ENCODE measurements at places on chromosomes 3 and 15.

DNA sequence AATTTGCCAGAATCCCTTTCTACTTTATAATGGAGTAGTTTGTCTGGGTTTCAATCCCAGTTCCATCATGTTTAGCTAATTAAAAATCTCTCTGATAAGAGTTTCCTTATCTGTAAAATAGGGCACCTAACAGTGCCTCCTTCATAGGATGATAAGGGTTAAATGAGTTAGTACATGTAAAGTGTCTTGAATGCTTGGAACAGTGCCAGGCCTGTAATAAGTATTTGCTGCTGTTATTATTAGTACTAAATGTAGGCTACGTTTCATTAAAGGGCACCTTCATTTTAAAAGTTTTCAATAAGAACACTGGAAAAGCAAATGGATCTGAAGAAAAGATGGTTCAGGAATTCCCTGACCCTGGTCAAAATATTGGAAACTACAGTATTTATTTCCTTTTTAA lies 11.8 kb upstream of the SLC2A2 start:
- no peak for DNase-seq

DNA sequence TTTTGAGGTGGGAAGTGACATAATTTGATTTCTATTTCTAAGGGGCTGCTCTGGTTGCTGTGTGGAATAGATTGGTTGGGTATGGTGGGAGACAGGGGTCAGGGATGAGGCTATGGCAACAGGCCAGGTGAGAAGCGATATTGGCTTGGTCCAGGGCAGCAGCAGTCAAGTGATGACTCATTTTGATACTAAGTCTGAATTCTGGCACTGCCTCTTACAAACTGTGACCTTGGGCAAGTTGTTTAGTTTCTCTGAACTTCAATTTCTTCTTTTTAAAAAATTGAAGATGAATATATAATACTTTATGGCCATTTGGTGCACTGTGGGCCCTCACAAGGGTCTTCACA lies 40.4 kb upstream of the CLSTN2 start:
- DNase-seq, result no peak

GRCh38 chr3:181610083-181610972 lies 101.4 kb upstream of the SOX2 start:
- no peak for DNase-seq

DNA sequence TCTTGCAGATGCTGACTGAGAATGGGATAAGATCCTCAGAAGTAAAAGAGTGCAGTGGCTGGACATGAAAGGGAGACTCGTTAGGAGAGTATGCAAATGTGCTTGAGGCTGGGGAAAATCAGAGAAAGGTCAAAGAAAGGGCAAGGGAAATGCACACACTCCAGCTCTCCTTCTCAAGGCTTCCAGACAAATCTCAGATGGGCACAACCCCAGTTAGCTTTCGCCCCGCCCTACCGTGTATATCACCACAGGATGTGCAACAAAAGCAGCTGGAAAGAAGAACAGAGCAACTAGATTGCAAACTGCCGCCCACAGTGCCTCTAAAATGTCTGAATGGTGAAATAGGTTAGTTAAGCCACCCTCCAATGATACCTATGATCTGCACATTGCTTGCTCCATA lies 63.9 kb downstream of the CERS3 start:
- no peak for DNase-seq

- peak; percentile 7 for DNase-seq
Observed at GRCh38 chr15:101028772-101029438, 109.7 kb downstream of the LRRK1 start.

DNA sequence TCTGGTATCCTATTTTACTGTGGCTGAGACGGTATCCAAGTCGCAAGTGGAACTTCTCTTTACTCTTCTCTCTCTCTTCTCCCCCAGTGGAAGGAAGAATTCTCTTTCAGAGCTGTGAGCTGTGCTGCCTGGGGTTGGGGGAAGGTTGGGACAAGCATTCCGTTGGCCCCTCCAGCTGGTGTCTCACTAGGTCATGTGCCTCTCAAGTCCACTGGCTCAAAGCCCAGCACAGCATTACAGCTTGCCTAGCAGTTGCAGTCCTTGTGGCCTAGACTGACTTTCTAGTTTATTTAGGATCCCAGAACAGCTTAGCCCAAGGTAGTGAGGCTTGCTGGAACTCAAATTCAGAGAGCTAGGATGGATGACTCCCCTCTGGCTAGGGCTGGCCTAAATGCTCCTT lies 76.1 kb upstream of the SPATA16 start:
- DNase-seq, result no peak

Measured in CD8-positive, alpha-beta T cell (primary cell).